Stimulated activated CD8-positive, alpha-beta memory T cell treated with anti-CD3 and anti-CD28 coated beads, Interleukin-7, amount 100 ng/mL, for 1 hour (primary cell): ENCODE measurements at places on chromosomes 16 and 17.

GRCh38 chr17:46943501-46944393 lies 20.8 kb downstream of the GOSR2 start:
- DNase-seq: no peak

- DNase-seq: no peak
Observed at GRCh38 chr16:80693553-80693952, 110.8 kb downstream of the CDYL2 start.

DNA sequence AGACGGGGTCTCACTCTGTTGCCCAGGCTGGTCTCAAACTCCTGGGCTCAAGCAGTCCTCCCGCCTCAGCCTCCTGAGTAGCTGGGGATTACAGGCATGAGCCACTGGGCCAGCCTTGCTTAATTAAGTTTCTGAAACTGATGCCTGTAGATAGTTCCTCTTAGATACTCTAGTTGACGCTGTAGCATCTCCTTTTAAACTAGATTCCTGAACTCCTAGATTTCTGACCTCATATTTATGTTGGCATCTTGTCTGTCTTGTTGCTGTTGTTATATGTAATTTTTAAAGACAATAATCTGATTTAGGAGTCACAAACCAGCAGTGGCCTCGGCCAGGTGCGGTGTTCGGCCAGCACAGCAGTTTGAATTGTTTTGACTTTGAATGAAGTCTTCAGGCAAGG lies 37.5 kb downstream of the DHRS7B start:
- no peak for DNase-seq

- DNase-seq: no peak
Observed at GRCh38 chr16:77744141-77744540, 21.8 kb downstream of the NUDT7 start.

DNA sequence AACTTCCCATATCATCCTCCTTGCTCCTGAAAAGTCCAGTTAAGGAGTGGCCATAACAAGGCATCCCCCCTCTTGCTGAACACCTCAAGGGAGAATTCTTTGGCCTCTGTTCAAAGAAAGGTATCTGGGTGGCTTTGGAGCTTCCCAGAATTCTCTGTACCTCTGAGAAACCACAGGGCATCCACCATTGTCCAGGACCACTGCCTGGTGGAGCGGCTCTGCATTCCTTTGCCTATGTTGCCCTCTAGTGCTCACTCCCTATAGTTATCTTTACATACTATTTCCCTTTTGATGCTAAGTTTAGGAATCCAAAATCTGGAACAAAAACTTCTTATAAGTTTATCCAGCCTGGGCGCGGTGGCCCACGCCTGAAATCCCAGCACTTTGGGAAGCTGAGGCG lies 30.3 kb downstream of the CHD9NB start:
- no peak for DNase-seq

DNA sequence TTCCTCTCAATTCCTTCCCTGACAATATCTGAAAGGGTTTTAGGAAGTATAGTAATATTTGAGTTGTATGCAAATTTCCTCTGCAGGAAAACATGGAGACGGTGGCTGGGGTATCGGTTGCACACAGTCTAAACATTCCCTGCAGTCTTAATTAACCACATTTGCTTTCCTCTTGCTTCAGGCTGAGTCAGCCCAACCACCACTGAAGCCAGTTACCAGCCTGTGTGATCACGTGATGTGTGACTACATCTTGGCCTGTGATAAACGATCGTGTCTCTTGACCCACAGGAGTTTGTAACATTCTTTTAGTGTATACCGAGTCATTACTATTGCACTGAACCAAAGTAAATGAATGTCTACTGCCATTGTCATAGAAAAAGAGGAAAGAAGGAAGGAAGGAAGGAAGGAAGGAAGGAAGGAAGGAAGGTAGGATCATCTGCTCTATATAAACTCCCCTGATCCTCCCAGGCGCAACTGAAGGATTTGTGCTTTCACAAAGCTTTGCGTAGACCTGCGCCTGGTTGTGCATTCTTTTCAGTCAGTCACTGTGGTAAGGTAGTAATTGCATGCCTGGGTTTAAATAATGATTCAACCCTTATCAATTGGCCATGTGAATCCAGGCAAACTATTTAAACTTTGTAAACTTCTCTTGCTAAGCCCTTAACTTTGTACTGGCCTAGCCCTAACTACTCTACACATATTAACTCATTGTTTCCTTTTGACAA lies 280.6 kb upstream of the SALL1 start:
- DNase-seq: no peak

DNA sequence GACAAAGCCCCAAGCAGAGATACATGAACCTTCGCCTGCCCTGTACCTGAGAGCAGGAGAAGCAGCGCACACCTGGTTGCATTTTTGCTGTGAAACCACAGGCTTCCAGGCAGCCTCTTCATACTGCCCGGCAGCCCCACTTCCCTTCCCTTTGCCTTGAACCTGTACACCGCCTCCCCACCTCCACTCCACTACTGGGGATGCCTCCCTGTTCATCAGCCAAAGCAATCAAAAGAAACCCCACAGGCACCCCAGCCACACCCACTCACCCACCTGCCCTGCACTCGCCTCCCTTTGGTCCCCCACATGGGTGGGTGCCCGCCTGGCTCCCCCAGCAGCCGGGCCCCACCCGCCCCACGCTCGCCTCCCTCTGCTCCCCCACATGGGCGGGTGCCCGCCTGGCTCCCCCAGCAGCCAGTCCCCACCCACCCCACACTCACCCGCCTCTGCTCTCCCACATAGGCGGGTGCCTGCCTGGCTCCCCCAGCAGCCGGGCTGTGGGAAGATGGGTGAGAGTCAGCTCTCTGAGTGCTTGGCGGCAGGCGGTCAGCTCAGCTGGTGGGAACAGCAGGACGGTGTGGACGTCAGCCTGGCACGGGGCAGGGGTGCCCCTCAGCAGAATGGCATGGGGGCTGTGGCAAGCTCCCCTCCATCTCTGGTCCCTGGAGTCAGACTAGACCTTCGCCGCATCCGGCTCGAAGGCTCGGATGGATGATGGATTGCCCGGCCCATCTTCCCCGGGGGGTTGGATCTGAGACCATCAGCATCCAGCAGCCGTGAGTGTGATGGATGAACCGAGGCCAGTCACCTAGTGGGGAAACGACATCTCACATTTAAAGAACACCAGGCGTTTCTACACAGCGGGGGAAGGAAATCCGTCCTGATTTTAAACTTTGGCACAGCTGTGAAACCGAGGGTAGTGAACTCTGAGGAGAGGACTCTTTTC lies 135.6 kb downstream of the BANP start:
- DNase-seq: no peak

- DNase-seq: no peak
Observed at GRCh38 chr17:47077576-47077975, 98.5 kb upstream of the RPRML start.

GRCh38 chr16:11619327-11619851 lies 32.7 kb upstream of the LITAF start:
- no peak for DNase-seq

- DNase-seq: no peak
Observed at GRCh38 chr16:17392857-17393692, 77.7 kb downstream of the XYLT1 start.

DNA sequence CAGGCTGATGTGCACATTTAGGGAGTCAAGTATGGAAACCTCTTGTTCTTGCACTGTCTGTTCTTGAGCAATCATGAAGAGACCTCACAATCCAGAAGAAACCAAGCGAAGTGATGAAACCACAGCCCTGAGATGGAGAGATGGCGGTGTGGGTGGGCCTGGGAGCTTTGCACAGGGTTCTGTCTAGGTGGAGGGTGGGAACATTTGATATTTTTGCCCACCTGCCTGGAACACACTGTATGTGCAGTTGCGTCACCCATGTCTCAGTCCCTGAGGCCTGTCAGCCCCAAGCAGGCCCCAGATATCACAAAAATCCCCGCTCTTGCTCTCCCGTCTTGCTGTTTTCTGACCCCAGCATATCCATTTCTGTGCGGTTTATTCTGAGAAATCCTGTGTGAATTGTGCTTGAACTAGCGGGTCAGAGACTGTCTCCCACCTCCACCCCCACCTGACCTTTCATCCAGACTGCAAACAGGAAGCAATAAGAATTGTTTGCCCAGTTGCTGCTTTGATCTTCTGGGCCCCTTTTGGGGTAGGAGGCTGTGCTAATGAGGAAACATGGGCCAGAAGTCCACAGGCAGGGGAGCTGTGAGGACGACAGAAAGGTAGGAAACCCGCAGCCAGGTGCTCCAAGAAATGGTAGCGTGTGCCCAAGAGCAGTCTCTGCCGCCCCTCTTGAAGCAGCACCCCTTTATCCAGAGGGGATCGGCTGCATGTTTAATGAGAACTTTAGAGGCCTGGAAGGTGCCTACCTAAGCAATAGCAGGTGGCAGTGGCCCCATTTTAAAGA lies 183.8 kb downstream of the CCDC182 start:
- no peak for DNase-seq

DNA sequence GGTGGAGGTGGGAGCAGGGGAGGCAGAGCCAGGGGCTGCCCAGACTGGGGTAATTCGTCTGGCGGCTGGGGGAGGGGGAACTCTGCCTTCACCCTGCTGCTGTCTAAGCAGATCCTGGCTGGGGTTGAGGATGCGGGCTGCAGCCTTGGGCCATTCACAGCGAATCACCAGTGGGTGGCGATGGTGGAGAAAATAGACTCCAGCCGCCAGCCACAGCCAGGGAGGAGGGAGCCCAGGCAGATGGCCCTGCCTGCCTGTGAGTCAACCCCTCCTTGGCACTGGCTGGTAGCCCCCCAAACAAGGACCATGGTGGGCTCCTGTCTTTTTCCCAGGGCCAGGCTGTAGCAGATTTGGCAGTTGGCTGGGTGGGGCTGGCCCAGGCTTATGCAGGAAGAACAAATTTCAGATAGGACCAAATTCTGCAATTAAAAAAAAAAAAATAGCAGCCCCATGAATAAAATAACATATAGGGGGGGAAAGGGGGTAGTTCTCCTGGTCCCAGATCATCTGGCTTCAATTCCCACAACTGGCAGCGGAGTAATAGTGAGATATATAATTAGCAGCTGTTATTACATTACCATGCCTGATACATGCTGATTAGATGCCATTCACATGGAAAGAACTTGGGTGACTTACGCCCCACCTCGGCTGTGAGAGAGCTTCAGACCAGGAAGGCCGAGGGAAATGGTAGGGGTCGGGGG lies 41.5 kb upstream of the CDH5 start:
- DNase-seq: no peak

DNA sequence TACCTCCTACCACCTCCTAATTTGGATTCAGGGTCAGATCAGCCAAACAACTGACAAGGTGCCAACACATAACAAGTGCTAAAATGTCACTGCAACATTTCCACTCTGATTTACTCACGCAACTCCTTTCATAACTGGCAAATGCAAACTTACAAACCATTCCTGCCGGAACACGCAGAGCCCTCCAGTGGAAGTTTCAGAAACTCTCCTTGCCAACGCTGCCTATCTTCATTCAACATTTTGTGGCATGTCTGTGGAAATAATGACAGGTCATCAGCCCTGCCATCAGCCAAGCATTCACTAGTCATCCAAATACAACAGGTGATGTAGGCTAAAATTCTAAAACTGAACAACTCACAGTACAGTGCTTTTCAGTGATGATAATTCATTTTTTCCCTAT lies 37.7 kb upstream of the OR3A1 start:
- no peak for DNase-seq

DNA sequence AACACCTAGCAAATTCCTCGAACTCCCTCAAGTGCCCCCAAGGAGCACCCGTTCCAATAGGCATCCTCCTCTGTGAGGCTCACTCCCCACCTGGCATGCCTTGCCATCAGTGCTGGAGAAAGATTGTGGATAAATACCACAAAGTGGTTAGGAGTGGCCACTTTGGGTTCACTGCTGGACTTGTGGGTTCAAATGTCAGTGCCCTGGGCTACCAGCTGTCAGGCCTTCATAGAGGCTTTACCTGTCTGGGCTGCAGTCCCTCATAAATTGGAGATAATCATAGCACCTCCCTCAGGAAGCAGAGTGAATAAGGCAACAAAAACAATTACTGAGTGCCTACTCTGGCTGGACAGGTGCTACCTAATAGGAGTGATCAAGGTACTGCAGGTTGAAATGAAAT lies 1.5 kb upstream of the SYT17 start:
- DNase-seq: no peak

DNA sequence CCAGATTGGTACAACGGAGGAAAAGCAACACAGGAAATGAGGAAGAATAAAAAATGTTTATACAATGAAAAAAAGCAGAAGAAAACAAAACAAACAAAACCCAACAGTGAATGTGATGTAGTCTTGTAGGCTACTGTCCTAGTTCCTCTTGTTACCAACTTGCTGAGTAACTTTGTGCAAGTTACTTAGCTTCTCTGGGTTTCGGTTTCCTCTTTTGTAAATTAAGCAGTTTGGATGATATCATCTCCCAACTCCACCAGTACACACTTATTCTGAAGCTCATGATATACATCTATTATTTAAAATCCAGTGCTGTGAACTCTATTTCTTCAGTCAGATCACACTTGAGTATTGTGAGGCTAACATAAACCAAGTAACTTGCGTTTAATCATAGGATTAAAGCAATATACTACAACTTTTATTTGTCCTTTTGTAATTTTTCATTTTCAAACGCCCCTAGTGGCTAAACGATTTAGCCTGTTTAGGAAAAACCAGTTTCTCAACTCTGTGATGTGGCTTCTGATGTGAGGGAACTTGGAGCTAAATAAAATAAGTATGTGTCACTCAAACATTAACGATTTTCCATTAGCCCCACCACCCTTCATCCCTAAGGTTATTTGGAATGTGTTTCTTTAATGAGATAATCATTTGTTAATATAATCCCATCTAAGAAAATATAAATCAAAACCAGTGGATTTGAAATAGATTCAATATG lies 1.4 kb upstream of the UNK start:
- DNase-seq: no peak

- DNase-seq: no peak
Observed at GRCh38 chr16:12669908-12670307, 133.8 kb downstream of the CPPED1 start.

- DNase-seq: no peak
Observed at GRCh38 chr17:17107281-17107680, 65.0 kb downstream of the MPRIP start.

DNA sequence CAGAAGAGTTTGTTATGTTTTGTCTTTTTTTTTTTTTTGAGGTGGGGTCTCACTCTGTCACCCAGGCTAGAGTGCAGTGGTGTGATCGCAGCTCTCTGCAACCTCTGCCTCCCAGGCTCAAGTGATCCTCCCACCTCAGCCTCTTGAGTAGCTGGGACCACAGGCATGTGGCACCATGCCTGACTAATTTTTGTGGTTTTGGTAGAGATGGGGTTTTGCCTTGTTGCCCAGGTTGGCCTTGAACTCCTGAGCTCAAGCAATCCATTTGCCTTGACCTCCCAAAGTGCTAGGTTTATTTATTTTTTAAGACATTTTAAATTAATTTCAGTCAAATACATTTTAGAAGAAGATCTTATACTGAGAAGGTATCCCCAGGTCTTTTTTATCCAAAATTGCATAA lies 366.7 kb downstream of the KCNJ2 start:
- DNase-seq: no peak

- DNase-seq: no peak
Observed at GRCh38 chr16:73190688-73191659, 143.0 kb upstream of the ZFHX3 start.

GRCh38 chr16:4693956-4694641 lies 737 bp downstream of the NUDT16L1 start:
- DNase-seq: no peak

- DNase-seq: no peak
Observed at GRCh38 chr17:77829843-77830799, 128.4 kb upstream of the TNRC6C start.
